ENCODE measurements at places on chromosomes 2 and 18. TPM values are rescaled to one million over a fixed set of nuclear protein-coding genes. Genes with fewer than 3 reads are reported as not detected.

Gene LINC00305
- not detected for total RNA-seq

Gene RAPH1
- 33.0 TPM for total RNA-seq

Gene ALPG
- not detected for total RNA-seq

Gene ANKRD30BL
- total RNA-seq: 0.14 TPM

Gene ZNF519
- total RNA-seq: 9.6 TPM

Gene EFR3B
- total RNA-seq: 0.57 TPM

Gene KRCC1
- total RNA-seq: 17.5 TPM

Gene CHST10
- total RNA-seq: 10.6 TPM

Gene ABHD1
- total RNA-seq: not detected

Gene SERPINB13
- not detected for total RNA-seq

Gene EMILIN1
- 203 TPM for total RNA-seq

Gene SOX11
- total RNA-seq: under 0.01 TPM

Gene VWC2L
- total RNA-seq: not detected

Gene CHRND
- total RNA-seq: not detected

Gene SERPINB11
- total RNA-seq: not detected

Gene CREG2
- total RNA-seq: 1.3 TPM

Gene CPO
- not detected for total RNA-seq
